COR-L47 (cell line): ENCODE measurements at places on chromosomes 12 and 14.

GRCh38 chr12:132124766-132125425, 19.2 kb downstream of the DDX51 start:
- no peak for DNase-seq

DNA sequence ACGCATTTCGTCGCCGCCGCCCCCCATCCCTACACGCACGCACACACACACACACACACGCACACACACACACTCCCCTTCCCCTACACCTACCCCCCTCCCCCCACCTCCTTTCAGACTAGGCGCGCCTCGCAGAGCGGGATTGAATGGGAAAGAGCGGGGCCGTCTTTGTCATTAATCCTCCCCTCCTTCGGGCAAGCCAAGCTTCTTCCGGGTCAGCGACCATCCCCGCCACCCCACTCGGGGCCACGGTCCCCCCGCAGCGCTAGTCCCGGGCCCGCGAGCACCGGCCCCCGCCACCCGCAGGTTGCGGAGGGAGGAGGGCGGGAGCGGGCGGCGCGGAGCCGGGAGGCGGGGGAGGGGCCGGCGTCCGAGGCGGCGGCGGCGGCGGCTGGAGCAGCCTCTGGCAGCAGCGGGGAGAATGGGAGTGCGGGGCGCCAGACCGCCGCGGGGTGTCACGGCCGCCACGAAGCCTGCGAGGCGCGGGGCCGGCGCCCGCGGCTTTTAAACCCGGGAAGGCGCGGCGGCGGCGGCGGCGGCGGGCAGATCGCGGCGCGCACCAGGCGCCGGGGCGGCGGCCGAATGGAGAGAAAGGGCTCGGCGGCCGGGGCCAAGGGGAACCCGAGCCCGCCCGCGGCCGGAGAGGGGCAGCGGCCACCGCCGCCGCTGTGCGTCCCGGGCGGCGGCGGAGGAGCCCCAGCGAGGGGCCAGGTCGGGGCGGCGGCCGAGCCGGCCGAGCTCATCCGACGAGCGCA, at the start of gene TTC9:
Gene TTC9 (plus strand): TSS at position 369 of the 755 bp plus-strand sequence. CDS start 214 bp downstream, at position 583.
- DNase-seq = no peak

DNA sequence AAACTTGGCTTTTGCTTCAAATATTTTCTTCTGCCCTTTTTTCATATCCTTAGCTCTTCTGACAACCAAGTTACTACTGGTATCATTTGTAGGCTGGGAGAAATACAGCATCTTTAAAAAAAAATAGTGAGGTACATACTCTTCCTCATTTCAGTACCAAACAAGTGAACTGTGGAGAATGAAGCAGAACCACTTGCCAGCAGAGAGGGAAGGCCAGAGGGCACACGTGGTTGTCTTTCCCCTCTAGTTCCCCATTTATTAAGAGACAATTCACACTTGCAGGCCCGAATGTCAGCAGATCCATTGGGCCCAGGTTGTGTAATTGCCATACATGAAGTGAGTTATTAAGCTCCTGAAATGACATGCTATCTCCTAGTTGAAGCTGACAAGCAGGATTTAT, 3.2 kb downstream of the SUSD6 start:
- no peak for DNase-seq

GRCh38 chr12:77113971-77114370, 48.6 kb upstream of the E2F7 start:
- no peak for DNase-seq

DNA sequence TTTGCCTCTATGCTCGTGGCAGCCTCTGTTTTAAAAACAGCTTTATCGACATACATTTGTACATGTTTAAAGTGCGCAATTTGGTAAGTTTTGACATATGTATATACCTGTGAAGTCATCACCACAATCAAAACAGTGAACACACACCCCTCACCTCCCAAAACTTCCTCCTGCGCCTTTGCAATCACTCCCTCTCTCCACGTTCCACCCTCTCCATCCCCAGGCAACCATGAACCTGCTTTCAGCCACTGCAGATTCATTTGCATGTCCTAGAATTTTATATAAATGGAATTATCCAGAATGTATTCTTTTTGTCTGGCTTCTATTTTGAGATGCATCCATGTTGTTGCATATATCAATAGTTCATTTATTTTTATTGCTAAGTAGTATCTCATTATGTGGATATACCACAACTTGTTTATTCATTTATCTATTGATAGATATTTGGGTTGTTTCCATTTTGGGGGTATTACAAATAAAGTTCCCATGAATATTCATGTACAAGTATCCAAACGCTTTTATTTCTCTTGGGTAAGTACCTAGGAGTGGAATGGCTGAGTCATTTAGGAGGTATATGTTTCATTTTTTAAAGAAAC, 15.5 kb upstream of the CHGA start:
- DNase-seq = no peak

DNA sequence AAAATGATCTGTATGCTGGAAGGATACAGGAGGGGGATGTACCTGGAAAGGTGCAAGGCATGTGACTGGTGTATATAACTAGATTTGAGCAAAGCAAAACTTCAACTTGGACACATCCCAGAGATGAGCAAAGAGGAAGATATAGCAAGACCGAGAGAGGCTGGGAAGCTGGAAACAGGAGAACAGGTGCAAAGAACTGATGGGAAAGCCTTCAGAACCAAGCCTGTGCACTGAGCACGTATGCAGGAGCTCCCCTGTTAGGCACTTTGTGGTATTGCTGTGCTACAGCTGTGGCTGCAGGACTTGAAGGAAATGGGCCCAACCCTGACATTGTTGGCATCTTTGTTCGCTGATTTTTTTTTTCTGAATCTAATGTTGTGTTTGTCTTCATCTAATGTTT, 120.7 kb upstream of the PWP1 start:
- peak; percentile 59 for DNase-seq

DNA sequence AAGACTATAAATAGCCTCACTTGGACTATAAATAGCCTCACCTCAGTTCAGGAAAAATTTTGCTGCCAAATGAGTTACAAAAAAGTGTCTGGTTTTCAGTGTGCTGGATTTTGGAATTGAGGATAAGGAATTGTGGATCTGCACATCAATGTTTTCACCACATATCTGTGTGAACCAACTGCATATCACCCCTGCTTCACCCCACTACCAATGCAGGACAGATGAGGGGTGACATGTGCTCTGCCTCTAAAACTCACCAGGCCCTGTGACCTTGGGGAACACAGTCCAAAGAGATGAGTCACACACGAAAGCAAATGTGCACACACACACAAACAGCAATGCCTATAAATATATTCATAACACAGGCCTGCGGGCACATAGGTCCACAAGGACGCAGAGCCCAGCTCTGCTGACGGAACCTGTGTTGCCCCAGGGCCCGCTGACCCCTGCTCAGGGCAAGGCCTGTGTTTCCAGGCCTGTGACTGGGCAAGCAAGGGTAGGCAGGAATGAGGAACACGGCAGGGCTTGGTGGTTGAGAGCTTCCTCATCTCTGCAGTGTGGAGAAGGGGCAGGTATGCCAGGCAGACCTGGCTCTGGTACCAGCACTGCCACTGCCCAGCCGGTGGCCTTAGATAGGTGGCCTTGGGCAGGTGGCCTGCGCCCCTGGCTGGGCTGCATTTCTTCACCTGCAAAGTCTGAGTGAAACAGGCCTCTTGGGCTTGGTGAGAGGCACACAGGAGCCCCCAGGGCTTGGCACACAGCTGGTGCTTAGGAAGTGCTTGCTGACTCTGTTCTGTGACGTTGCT, 82.4 kb downstream of the ARL6IP4 start:
- DNase-seq = no peak

- no peak for DNase-seq
Measured at GRCh38 chr12:12736759-12737676, 19.9 kb downstream of the CDKN1B start.

DNA sequence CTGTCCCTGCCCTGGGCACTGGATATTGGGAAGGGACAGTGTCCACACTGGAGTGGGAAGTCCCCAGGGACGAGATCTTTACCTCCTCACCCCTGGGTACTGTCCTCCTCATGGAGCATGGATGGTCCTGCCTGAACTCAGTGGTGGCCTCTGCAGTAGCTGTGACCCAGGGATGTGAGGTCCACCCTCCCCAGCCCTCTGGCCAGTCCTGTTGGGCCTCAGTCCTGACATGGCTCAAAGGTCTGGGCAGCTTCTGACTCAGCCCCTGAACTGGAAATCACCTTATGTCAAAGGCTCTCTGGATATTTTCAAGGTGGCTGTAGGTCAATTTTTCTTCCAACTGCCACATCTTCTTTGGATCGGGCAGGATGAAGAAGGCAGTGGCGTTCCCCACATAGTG, 24.4 kb downstream of the SERPINA1 start:
- no peak for DNase-seq

GRCh38 chr14:99229654-99230207, 42.3 kb downstream of the BCL11B start:
- DNase-seq = no peak

DNA sequence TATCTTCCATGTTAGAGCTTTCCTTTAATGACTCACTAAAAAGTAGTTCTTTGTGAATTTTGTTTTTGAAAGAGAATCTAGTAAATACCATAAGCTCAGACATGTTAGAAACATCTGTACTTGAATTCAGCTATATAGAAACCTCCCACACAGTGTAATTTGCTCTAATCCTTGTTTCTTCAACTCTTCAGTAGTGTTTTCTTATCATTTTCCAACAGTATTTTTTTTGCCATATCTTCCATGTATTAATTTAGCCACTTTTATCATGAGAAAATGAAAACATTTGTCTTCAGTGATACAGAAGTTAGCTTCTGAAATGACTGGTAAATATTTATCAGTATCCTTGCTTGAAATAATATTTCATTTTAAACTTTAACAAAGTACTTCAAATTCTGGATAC, 73.6 kb downstream of the ARID2 start:
- no peak for DNase-seq

GRCh38 chr14:28707814-28708213, 58.8 kb upstream of the FOXG1 start:
- DNase-seq = no peak

DNA sequence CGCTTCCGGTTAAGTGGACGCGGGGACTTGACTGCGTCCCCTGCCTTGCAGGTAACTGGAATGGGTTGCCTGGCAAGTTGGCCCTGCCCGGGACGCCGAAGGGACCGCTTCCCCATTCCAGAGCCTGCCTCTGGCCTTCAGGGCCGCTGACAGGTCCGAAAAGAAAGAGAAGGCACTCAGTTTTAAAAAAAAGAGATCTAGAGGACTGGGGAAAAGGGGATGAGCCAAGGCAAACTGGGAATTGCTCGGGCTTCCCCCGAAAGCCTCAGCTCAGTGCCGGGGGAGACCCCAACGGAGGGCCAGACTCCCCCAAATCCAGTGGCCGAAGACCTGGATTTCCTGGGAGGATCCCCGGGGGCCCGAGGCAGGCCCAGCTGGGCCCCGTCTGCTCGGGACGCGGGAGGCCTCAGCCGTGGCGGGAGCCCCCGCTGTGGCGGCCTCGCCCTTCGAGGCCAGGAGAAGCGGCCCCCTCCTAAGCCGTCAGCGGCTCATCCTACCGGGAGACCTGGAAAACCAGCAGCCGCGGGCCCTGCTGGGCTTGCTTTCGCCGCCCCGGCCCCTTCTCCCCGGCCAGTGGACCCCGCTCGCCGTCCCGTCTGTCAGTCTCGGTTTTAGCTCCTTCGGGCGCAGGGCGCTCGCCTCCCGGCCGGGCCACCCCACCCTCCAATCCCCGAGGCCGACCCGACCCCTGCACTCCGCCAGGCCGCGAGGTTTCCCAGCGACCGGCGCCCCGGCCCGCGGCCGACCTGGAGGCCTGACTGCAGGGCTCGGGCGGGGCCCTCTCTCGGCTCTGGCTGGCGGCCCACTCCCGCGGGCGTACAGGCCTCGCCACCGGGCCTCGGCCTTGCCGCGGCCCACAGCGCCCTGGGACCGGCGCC, 12.5 kb downstream of the OTX2 start:
- DNase-seq = no peak
